ENCODE measurements at places on chromosomes 5 and 9. TPM values are rescaled to one million over a fixed set of nuclear protein-coding genes. Genes with fewer than 3 reads are reported as not detected.
A peak's percentile ranks its signal among the peaks of the same experiment; 100 is the strongest.

- peak; percentile 25 for DNase-seq
These were observed 6.7 kb downstream of the CORO2A start for GRCh38 chr9:98185611-98186171.

- no peak for DNase-seq
These were observed 234.2 kb upstream of the MEF2C start for GRCh38 chr5:89117124-89117644.

DNA sequence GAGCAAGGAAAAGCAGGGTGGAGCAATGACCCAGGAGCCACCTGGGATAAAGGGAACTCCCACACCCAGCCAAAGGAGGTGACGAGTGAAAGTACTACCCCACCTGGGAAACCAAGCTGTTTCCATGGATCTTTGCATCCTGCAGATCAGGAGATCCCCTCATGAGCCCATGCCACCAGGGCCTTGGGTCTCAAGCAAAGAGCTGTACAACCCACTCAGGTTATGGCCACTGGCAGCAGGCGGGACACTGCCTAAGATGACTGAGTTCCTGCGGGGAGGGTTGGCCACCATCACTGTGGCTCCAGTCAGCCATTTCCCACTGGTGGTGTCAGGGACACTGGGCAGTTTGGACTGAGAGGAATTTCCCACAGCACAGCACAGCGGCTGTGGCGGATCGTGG is 225.7 kb downstream of the CDH9 start:
- DNase-seq = no peak

KIF27 gene
- total RNA-seq = 7.2 TPM

KCNIP1 gene
- not detected for total RNA-seq

IFNA2 gene
- total RNA-seq = not detected

LCP2 gene
- not detected for total RNA-seq

All from fibroblast of the aortic adventitia (primary cell).